Posterior vena cava (tissue), 2 donors: ENCODE measurements at places on chromosomes 2 and 18.

GRCh38 chr2:10278029-10278762, 24.5 kb upstream of the HPCAL1 start:
- peak; percentile 93 for DNase-seq

DNA sequence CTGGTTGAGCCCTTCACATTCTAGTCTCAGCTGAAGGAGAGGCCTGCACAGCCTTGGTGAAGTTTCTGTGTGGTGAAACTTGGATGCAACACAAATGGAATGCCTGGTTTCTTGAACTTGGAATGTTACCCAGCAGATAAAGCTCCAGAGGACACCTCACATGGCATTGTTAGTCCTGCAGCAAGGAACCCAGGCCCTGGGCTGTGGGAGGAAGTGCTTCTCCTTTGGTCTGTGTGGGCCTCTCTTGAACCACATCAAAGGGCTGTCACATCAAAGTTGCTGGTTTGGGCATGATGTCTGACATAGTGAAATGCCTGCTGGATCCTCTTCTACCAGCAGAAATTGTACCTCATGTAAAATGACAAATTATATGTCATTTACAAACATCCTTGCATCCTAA, 198.5 kb downstream of the FHOD3 start:
- DNase-seq, result no peak

- DNase-seq, result no peak
Observed at GRCh38 chr18:10588975-10589374, 63.1 kb downstream of the NAPG start.

DNA sequence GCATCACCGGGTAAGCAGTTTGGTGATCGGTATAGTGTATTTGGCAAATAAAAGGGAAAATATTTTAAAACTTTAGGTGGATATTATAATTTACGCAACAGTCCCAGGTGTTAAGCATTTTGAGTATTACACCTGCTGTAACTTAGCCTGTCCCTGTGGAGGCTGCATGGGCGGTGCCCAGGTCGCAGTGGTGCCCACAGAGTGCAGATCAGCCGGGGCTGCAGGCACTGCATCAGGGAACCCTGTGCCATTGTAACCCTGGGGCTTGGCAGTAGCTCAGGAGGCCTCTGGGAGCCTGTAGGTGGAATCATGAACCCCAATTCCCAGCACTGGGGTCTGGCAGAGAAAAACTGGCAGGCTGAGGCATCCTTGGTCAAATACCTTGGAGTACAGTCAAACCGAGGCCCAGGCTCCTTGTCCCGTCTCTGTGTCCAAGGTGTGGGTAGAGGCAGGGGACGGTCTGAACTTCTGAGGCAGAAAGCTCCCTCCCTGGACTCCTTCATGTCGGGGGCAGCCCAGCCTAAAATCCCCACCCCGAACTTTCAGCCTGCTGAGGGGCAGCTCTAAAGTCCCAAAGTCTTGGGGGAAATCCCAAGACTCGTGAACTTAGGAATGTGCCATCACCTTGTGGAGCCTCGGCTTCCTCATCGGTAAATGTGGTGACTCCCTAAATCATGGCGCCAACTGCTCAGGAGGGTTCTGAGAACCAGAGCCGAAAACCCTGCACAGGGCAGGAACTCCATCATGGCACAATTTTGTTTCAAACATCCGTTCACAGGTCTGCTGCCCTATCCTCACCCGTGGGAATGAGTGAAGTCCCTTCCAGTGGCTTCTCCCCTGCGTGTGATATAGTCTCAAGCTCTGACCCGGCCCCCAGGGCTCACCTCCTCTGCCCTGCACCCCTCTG, 85.7 kb downstream of the INHBB start:
- DNase-seq, result no peak
